Activated T-cell treated with anti-CD3 and anti-CD28 coated beads for 48 hours (primary cell): ENCODE measurements at places on chromosomes 7 and 10.
A peak's percentile ranks its signal among the peaks of the same experiment; 100 is the strongest.

- no peak for DNase-seq
Observed at GRCh38 chr10:44961230-44961571, 1.6 kb downstream of the RASSF4 start.

GRCh38 chr7:153934629-153935028 is 117.6 kb upstream of the DPP6 start:
- DNase-seq: no peak

GRCh38 chr10:101297901-101298486 is 56.0 kb upstream of the BTRC start:
- peak; percentile 72 for DNase-seq

- DNase-seq: no peak
Observed at GRCh38 chr7:24609059-24609458, 35.8 kb downstream of the PALS2 start.

DNA sequence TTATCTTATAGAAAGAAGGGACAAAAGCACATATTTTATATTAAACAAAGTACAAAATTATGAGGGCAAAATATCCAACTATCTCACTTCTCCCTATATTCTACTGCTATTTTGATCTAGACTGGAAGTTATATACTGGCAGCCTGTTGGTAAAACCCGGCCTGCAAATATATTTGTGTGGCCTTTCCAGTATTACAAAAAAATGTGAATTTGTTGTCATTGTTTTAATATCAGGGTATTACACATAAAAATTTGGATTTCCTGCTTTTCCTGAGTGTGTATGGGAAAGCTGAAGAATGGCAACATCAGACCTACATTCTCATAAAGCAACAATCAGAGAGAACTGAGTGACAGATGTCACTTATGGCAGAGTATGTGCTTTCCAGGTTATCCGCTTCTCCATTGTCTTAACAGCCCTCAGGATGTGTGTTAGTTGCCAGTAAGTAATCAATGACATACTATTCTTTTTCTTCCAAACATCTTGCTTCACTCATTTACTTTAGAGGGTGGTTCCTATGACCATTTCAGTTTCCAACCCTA is 7.3 kb downstream of the SYPL1 start:
- no peak for DNase-seq

DNA sequence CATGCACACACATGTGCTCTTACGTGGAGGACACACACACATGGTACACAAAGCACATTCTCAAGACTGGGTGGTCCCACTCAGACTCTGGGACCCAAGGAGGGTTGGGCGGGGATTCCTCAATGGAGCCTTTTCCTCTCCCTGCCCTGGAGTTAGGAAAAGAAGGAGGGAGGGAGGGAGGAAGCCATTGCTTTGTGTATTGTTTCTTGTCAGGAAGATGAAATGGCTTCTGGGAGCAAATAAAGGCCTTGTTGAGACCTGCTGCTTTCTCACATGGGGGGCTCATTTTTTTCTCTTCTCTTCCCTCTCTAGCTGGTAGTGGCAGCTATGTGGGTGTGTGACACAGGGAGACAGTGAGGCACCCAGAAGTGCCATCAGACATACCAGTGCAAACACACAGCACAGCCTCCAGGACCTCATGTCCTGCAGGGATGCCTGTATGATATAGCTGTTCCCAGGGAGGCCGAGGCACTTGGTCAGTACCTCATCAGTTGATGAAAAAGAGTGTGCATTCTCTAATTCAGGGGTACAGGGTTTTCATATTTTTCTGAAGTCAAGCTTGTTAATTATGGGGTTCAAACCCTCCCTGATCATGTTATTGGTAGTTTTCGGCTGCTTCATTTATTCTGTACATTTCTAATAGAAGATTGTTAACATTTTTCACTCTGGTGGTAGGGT is 5.7 kb downstream of the AQP1 start:
- no peak for DNase-seq

DNA sequence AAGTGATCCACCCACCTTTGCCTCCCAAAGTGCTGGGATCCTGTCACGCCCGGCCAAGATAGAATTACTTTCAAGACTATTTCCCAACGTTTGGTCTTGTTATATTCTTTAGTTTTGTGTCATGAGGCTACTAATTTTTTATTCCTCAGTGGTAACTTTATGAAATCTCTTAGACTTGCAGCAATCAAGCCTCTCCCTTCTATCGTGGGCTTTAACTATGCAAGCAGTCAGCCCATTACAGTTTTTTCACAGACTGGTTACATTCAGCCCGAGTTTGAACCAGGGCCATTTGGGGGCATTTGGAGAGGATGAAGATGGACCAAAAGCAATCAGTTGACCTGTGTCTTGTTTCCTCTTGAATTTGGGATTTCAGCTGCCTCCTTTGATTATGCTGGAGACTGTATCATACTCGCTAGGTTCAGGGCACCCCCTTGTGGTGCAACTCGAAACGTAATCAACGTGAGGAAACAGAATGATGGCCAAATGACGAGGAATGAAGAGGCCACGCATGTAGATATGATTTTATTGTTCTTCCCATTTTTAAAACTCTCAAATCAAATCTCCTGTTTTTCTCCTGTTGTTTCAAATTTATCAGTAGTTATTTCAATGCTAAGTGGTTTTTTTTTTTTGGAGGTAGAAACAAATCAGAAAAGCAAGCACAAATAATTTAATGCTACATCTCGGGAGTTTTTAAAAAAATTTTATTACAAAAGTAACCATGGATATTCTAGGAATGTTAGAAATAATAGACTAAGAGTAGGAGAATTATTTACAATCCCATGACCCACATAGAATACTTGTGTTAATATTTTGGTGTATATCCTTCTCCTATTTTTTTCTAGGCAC is 151.6 kb downstream of the KIAA1217 start:
- peak; percentile 18 for DNase-seq

- no peak for DNase-seq
Observed at GRCh38 chr7:3573151-3573550, 272.1 kb downstream of the SDK1 start.

GRCh38 chr7:33821970-33822369 is 83.4 kb upstream of the BMPER start:
- DNase-seq: no peak

DNA sequence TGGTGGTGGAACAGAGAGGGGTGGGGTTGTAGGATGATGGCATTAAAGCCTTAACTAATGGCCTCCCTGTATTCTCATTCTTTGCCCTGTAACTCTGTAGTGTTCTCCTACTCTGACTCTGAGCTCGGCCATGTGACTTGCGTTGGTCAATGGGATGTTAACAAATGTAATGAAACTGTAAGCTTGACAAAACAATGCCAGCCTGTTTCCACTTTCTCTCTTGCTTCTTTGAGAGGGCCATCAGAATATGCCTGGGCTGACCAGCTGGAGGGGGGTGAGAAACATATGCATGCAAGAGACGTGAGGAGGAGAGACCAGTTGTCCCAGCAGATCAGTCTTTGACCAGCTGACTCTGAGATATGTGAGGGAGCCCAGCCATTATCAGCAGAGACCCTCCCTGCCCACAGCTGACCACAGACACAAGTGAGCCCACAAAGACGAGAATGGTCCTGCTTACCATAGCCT is 100.6 kb downstream of the ICA1 start:
- DNase-seq: no peak

- no peak for DNase-seq
Observed at GRCh38 chr7:90917539-90917938, 321.4 kb downstream of the CDK14 start.
